ENCODE measurements at places on chromosomes 4 and X.

DNA sequence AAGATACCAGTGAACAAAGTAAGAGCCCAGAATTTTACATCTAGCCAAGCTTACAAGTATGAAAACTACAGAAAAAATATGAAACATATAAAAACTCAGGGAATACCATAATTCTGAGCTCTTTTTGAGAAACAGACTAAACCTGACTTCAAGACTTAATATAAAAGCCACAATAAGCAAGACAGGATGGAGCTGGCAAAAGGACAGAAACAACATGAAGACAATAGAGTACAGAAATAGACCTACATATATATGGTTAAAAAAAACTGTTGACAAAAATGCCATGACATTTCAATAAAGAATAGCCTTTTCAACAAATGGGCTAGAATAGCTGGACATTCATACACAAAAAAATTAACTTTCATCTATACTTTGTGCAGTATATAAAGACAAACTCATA, 49.4 kb downstream of the UBA6 start:
- DNase-seq: no peak

DNA sequence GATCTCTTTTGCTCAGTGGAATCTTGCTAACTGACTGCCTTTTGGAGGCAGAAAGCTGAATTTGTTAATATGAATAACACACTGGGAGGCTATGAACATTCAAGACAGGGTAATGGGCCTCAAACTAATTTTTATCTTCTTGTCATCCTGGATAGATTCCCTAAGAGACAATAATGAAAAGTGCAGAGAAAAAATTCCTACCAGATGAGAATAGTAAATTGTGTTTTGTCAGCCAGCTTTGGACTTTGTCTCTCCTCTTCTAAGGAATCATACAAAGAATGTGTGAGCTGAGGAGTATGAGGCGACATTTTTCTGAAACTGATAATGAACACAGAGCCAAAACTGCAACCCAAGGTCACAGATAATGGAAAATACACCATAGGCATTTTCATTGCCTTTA, 649.3 kb downstream of the IQCM start:
- no peak for DNase-seq

GRCh38 chr4:128716338-128716737, 93.2 kb upstream of the JADE1 start:
- DNase-seq: peak; percentile 61

DNA sequence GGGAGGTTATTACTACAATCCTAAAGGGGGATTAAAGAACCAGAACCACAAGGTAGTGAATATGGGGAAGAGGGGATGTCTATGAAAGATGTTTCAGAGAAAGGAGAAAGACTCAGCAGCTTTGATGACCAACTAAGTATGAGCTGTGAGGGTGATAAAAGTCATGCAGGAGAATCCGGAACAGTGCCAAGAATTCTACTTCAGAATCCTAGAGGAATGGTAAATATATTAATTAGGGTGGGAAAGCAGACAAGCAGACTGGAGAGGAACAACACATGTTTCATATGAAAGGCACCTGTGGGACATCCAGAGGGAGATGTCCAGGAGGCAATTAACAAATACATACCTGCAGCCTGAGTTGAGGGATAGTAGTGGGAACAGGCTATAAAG, 642.2 kb upstream of the DIPK2B start:
- no peak for DNase-seq

GRCh38 chr4:185093603-185094002, 49.5 kb upstream of the SLC25A4 start:
- no peak for DNase-seq

DNA sequence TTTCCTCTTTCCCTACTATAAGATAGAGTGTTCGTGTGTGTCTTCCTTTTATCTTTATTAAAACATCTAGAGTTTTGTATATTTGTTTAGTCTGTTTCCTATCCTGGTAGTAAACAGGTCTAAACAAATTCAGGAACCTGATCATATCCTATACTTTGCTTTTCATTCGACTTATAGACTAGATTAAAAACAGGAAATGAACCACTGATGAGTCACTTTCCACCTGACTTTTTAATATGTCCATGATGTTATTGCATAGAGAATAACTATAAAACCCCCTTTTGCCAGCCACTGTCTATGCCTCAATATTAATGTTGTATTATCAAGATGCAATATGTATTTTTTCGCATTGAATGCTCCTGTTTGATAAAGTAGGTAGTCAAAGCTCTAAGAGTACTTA, 1794.0 kb downstream of the STIM2 start:
- DNase-seq: no peak

DNA sequence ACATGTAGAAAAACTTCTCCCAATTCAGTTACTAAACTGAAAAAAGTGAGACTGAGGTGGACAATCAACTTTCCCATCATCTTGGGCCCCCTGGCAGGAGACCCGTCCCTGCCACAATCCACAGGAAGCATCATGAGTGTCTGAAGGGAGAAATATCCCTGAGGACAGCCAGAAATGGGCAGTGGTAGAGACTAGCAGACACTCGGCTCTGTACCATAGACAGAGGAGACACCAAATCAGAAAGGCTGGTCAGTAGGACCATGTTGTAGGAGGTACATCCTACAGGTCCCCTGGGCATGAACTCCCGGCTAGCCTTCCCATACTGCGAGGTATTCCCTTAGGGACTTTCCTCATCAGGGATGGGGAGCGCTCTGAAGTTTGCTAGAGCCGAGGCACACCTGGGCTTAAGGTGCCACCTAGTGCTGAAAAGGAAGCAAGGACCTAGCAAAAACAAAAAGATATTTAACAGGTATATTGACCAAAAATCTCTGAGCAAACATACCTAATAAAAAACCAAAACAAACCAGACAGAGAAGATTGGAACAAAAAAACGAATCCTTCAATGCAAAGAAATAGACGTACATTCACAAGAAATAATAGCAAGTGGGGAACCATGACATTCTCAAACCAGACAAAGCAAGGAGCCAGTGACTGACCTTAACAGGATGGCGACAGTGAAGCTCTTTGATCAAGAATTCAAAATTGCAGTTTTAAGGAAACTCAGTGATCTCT, 55.6 kb downstream of the HAUS3 start:
- DNase-seq: no peak

GRCh38 chrX:12210971-12211370, 72.7 kb downstream of the FRMPD4 start:
- DNase-seq: peak; percentile 28

DNA sequence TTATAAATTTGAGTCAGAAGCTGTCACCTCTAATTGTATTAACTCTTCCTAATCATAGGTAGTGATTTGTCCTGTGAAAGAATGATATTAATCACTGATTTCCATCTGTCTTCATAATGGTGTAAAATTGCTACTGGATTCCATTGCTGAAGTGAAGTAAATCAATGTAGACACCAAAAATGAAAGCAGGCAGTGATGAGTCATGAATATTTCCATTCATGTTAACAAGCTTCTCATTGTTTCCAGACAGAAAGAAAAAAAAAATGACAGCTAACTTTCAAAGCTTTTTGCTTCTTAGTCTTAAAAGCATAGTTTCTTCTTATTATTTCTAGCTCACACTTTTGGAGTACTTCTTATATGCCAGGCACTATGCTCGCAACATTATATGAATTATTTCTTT, 21.5 kb downstream of the FAM114A1 start:
- peak; percentile 75 for DNase-seq

GRCh38 chrX:52608961-52609360, 45.7 kb downstream of the SSX7 start:
- no peak for DNase-seq

DNA sequence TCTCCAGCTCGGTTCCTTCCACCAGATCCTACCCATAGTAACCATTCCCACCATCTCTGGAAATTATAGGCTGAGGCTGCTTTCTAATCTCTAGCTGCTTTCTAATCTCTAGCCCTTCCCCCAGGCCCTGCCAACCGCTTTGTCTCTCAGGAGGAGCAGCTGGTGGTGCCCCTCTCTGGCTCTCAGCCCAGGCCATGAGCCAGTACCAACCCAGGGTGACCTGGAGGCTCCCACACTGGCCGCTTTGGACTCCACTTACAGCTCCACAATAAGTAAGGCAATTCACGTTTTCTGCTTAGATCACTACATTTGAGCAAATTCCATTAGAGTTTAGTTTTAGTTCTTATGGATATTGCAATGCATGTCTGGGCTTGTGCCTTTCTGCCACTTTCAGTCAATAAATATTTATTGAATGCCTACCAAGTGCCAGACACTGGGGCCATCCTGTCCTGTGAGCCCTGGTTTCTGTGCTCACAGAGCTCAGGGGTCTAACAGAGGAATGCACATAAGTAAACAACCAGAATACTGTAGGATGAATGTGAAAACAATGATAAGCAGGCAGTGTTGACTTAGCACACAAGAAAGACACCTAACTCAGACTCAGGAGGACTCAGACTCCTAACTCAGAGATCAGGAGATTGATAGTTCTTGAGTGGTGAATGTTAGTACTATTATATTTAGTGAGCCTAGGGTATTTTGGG, 38.9 kb downstream of the SMC1A start:
- no peak for DNase-seq

- DNase-seq: no peak
Measured at GRCh38 chrX:48974574-48974973, 2.9 kb upstream of the KCND1 start.

DNA sequence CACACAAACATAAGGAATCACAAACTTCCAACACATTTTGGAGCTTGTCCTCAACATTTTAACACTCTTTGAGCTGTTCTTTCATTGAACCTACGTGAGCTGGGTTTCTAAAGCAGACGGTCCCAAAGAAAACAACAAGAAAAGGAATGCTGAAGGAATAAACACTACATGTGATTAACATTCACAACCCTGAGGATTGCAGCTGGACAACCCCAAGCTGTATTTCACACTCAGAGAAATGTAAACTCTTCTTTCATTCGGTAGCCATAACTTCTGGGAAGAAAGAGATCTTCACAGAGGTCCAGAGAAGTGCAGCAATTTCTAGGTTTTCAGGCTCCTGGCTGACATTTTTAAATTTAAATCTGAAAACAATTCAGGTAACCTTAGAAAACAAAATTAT, 130.2 kb downstream of the CFAP299 start:
- DNase-seq: no peak

- DNase-seq: no peak
Measured at GRCh38 chrX:94058728-94059382, 384.8 kb downstream of the FAM133A start.

GRCh38 chr4:47471591-47471990, 8.1 kb upstream of the COMMD8 start:
- no peak for DNase-seq

- no peak for DNase-seq
Measured at GRCh38 chr4:87500092-87500462, 29.1 kb downstream of the SPARCL1 start.

- DNase-seq: no peak
Measured at GRCh38 chr4:101599620-101600019, 190.9 kb upstream of the BANK1 start.

DNA sequence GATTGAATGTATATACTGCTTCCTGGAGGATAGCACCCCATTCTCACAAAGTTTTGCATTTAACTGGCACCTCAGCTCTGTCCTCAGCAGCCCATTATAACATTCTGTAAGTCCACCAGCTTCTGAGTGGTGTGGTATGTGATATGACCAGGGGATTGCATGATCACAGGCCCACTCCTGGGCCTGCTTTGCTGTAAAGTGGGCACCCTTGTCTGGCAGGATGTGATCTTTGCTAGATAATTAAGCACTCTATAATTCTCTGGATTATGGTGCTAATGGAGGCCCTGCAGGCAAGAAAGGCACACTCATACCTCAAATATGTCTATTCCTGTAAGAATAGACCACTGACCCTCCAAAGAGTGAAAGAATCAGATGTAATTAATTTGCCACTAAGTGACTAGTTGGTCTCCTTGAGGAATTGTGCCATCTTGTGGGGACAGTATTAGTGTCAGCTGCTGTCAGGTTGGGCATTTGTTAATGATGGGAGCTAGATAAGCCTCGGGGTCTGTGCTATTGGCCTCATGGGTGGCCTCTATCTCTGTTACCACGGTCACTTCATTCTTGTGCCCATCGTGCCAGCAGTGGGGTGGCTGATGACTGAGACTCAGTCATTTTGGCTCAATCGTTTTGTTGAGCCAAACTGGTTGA, 2.2 kb upstream of the CFI start:
- peak; percentile 16 for DNase-seq

DNA sequence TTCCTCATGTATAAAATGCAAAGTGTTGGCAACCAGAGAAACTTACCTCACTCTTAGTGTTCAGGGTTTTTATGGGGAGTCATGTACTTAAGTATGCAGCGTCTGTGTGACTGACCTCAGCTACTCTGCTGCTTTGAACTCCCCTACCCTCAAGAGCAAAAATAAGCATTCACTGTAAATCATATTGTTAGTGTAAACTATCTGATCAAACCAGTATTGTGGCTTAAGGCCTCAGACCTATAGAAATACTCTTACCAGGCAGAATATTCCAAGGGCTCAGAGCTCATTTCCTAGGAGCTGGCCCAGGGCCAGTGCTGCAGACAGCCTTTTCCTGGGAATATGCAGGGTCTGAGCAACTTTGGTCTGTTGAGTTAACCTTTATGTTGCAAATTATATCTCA, 453.1 kb downstream of the CCSER1 start:
- DNase-seq: peak; percentile 22

- DNase-seq: no peak
Measured at GRCh38 chr4:116529129-116529528, 556.2 kb downstream of the TRAM1L1 start.

DNA sequence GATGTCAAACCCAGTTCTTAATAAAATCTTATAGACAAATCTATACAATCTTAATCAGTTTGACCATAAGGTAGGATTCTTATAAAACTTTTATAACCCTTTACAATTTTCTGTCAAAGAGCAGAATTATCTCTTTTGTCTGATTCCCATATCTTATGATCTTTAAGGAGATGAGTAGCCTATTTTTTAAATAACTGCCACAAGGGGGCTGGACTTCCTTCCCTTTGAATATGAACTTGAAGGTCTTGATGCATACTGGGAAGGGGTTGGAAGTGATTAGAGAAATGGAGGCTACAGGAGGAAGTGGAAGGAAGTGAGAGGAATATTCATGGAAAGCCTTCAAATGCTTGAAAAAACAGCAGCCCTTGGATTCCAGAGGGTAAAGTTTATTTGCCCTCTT, 111.1 kb downstream of the APOOL start:
- no peak for DNase-seq

GRCh38 chrX:134548257-134549201, 88.6 kb downstream of the HPRT1 start:
- peak; percentile 43 for DNase-seq

- no peak for DNase-seq
Measured at GRCh38 chrX:97401586-97402136, 518.0 kb downstream of the RPA4 start.

DNA sequence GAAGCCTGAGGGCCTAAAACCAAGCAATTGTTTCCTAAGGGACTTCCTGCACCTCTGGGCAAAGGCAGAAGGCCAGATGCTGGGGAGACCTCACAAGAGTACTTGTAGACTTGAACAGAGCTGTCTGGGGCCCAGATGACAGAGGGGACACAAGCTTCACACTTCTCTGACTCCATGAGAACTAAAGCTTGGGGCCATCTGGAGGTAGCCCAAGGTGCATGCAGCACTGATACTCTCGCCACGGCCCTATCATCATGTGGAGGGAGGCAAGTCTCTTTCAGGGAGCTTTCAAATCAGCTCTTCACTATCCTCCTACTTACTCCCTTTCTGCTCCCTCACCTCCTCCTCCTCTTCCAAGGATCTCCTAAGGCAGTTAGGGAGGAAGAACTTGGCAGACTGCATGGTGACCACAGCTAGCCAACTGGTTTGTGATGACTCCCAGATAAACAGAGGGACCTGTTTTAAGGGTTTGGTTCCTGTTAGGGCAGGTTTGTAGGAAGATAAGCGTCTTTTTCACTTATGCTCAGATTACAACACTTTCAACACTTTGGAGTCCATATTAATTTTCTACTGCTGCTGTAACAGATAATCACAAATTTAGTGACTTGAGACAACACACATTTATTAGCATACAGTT, 23.8 kb downstream of the MSL3 start:
- no peak for DNase-seq

Measured in muscle of back (tissue), 13 donors.